ENCODE measurements at places on chromosomes 1 and 21. TPM values are rescaled to one million over a fixed set of nuclear protein-coding genes. Genes with fewer than 3 reads are reported as not detected.
A peak's percentile ranks its signal among the peaks of the same experiment; 100 is the strongest.

DNA sequence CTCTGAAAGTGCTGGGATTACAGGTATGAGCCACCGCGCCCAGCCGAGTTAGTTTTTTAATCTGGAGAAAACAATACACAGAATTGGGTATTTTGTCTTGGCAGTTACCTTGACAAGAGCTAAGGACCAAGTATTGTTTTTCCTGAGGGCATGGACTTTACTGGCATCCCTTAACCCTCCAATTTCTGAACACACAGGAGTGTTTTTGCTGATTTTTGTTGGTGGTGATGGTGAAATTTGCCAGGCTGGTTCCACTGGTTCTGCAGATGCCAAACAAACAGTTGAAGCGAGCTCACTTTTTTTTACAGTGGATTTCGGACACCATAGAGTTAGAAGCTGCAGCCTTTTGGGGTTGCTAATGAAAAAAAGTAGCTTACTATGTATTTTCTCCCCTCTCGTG lies 37.2 kb upstream of the SH3D21 start:
- no peaks in the 10 kb centered on the region for H3K27me3 ChIP-seq
- H3K4me1 ChIP-seq, result peaks cover 13% of the 10 kb centered on the region
- H3K4me3 ChIP-seq, result no peak overlapping the region

DNA sequence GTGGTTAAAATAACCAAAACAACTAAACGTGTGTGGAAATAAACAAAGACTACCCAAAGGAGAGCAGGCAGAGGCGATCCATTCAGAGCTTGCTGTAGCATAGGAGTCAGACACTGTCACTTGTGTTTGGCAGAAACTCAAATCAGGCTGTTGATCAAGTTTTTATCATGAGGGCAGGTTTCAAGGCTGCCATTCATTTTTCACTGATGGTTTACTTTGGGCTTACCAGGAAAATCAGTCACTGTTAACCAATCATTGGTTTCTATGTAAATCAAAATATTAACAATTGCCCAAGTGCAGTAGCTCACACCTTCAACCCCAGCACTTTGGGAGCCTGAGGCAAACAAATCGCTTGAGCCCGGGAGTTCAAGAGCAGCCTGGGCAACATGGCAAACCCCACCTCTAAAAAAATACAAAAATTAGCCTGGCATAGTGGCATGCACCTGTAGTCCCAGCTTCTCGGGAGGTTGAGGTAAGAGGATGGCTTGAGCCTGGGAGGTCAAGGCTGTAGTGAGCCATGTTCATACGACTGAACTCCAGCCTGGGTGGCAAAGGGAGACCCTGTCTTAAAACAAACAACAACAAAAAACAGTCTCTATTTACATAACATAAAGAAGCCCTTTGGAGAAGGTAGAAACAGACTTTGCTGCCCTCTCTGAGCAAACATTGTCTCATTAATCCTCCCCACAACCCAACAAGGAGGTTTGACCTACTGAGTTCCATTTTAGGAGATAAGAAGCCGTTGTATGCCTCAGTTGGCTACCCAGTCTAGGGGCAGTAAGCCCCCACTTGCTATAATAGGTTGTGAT lies 21.1 kb upstream of the ETS2 start:
- H3K36me3 ChIP-seq, result peaks cover 27% of the 10 kb centered on the region
- DNase-seq, result no peak
- peaks cover 24% of the 10 kb centered on the region for H3K4me1 ChIP-seq
- no peak overlapping the region for H3K4me3 ChIP-seq

DNA sequence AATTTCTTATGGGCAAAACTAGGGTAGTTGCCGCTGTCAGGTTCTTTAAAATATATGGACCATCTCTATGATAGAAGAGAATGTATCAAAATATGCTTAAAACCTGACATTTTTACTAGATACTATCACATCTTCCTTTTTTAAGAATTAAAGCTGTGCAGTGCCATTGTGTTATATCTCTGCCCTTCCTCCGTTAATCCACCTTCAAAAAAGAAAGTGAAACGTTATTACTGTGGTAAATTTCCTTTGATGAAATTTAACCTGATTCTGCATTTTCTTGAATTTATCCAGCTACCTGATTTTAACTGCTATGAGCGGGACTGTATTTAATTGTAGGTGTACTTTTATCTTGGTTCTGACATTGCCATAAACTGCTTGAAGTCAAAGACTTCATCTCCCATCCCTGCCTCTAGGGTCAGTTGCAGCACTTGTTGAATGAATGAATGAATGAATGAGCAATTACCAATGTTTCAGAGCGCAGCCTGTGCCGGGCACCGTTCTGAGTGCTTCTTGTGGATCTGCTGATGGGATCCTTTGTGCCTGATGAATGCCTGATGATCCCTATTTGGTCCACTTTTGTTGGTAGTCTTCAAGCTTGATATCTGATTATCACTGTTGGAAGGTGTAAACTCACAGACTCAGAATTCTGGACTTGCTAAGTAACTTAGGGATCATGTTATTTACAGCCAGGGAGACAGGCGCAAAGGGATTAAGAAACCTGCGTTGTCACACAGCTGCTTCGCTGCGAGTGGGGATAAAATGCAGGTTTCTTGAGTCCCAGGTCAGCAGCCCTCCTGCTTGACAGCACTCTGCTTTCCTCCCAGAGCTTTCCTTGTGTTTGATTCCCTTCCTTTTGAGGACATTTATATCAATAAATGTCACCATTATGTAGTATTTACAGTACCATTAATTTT lies 30.1 kb downstream of the SMYD2 start:
- H3K27ac ChIP-seq, result peak overlapping the region; percentile 14
- no peak for DNase-seq
- H3K27me3 ChIP-seq, result no peaks in the 10 kb centered on the region
- H3K4me3 ChIP-seq, result peak overlapping the region; percentile 70
- H3K4me1 ChIP-seq, result peaks cover 18% of the 10 kb centered on the region

DNA sequence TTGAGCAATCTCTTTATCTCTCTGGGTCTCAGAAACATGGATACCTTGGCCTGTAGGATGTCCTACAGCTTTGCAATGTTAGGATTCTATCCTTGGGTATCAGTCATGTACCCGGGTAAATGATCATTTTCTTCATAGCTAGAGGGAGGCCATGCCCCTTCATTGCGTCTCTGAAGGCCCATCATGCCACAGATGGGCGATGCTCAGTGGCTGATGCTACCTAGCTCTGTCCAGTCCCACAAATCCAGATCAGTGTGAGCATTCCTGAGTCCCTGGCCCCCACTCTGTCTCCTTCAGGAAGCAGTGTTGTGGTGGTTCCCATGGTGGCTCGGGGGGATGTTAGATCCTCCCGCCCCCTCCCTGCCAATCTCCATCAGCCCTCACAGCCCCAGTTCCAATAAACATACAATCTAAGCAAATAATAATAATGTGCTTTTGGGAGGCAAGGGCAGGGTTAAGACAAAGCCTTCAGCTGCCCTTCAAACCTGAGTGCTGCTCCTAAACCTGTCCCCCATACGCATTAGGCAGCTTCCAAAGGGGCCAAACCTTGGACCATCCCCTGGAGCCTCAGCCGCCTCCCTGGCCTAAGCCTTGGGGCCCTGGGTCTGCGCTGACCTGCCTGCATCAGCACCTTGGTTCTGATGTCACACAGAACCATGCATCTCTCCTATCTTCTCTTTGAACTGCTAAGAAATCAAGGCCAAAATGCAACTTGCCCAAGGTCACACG lies 681 bp upstream of the GPR61 start:
- H3K27ac ChIP-seq, result no peak overlapping the region
- H3K36me3 ChIP-seq, result no peaks in the 10 kb centered on the region
- H3K4me1 ChIP-seq, result no peaks in the 10 kb centered on the region
- peaks cover 2% of the 10 kb centered on the region for H3K27me3 ChIP-seq
- no peak for DNase-seq

DNA sequence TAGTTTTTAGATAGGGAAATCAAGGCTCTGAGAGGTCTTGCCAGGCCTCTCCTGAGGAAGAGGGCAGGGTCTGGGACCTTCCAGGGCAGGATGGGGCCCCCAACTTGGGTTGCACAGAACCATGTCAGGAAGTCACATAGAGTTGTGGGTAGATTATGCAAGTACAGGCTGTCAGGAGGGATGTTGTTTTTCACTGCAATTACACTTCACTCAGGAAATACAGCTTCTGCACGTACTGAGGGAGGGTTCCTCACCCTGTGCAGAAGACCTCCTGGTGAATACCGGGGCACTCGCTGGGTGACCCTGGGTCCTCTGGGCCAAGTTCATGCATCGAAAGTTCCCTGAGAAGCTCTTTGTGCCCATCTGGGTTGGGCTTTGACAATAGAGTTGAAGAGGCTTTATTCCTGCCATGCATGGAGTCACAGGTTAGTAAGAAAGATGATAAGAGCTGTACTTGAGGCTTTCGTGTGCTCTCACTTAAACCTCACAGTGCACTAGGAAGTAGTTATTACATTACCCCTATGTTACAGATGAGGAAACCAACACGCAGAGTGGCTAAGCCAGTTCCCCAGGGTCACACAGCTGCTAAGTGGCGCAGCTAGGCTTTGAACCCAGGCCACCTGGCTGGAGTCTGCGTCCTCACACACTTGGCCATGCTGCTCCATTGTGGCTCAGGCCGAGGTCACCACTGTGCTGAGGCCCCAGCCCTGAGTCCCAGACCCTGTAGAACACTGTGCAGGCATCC lies 16.2 kb upstream of the TNFRSF1B start:
- peaks cover 74% of the 10 kb centered on the region for H3K4me1 ChIP-seq
- H3K4me3 ChIP-seq, result peak overlapping the region; percentile 53
- DNase-seq, result no peak
- H3K27me3 ChIP-seq, result no peaks in the 10 kb centered on the region
- H3K36me3 ChIP-seq, result peaks cover 17% of the 10 kb centered on the region
- peak overlapping the region; percentile 96 for H3K27ac ChIP-seq

The SPATA46 gene
- not detected for total RNA-seq

The TLCD4 gene
- not detected for total RNA-seq

Measured in activated T-helper 2 cell treated with anti-CD3 and anti-CD28 coated beads, Interferon-gamma antibody, Interleukin-2, Interleukin-4, amounts not matched to agents 10 μg/mL and 5 μg/mL and 100 μg/mL, durations not matched to agents 14 hours and 24 hours and 36 hours (primary cell).